Effector memory CD8-positive, alpha-beta T cell (primary cell): ENCODE measurements at places on chromosomes 4 and X.

DNA sequence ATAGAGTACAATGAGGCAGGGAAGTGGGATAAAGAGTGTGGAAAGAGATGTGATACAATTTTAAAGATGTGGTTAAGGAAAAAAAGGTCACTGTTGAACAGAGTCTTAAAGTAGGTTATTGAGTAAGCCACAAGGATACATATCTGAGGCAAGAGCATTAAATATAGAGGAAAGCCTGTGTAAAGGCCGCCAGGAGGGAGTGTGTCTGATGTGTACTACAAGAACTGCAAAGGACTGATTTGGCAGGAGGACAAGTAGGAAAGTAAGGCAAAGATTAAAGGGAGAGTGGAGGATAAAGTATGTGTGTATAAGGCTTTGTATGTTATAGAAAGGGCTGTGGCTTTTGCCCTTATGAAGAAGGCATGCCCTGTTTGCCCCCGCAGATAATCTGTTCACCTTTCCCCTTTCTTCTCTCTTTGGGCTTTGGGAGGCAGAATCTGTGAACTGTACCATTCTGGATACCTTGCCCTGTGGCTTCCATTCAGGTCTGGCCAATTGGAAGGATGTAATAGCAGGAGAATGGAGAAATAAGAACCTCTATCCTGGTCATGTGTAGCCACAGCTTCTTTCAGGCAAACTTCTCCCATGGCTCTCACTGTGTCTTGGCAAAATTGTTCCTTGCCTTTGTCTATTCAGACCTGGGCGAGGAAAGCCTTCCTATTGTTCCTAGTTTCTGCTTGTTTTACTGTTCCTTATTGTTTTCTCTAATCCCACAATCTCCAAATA lies 68.9 kb upstream of the FAM47B start:
- no peak for DNase-seq

DNA sequence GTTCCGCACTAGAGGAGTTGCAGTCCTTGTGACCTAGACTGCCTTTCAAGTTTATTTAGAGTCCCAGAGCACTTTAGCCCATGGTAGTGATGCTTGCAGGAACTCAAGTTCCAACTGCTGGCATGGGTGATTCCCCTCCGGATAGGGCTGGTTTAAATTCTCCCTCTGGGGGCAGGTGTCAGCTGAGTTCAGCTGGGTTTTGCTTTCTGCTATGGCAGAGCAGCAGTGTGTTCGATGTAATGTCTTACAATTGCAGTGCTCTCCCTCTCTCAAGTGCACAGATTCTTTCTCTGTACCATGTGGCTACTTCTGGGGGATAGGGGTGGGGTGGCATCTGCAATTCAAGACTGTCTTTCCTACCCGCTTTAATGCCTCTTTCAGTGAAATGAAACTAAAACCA lies 164.8 kb upstream of the ZIC3 start:
- DNase-seq = no peak

DNA sequence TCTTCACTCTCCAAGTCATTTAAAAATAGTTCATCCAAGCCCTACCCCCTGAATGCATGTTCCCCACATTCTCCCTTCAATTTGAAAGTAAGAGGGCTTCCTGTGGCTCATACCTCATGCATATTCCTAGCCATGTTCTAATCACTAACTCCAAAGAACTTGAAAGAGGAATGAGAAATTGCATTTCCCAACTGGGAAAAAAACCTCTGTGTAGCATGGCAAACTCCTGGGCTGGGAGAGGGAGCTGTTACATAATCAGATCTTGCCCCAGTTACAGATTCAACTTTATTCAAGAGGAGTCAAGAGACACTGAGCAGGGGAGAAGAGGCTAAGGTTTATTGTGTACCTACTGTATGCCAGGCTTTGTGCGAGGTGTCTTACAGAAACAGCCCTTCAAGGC lies 90.2 kb downstream of the SLC2A9 start:
- DNase-seq = no peak

DNA sequence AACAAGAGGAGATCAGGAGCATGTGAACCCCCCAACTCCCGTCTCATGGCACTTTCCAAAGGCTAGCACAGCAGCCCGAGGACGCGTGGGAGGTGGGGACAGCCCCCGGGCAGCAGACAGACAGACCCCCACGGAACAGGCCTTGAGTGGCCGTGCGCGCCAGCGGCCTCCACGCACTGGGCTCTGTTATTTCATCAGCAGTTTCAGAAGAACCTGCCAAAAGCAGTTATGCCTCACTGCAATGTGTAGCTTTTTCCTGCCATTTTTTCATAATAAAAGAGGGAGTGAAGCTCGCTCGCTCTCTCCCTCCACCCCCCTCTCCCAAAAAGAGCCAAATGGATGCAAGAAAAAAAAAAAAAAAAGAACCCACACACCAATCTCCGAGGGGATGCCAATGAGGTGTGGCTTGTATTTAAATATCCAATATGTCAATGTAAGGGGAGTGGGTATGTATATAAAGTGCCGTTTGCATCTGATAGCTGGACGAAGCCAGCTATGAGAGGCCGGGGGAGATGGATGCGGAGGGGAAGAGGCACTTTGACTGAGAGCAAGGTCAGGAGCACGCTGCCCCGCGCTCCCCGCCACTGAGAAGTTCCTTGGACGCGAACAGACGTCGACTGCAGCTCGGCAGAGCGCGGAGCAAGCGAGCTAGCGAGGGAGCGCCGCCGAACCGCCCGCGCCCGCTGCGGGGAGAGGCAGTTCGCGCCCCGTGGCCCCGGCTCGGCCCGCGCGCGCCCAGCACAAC lies at the start of gene FGF16:
FGF16 (plus strand) TSS at position 482 of the 745 bp plus-strand sequence. CDS start 286 bp downstream, outside the sequence.
- no peak for DNase-seq

- no peak for DNase-seq
Measured at GRCh38 chrX:11629593-11630211, 36.0 kb downstream of the ARHGAP6 start.

DNA sequence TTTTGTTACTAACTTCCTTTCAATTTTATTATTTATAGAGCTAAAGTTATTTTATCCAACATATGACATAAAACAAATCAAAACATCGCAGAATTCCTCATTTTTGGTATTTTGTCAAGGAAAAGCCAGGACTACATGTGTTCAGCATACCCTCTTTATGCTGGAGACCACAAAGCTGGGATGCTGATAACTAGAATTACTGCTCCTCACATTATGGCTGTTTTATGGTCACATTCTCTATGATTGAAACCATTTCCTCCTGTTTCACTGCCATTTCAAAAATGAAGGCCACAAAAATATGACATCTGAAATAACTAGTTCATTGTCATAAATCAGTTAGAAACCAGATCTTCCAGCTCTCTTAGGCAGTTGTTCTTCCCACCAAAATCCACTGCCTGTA lies 41.7 kb downstream of the KLHL34 start:
- no peak for DNase-seq
